ENCODE measurements at places on chromosomes 3 and 15. TPM values are rescaled to one million over a fixed set of nuclear protein-coding genes. Genes with fewer than 3 reads are reported as not detected.

DNA sequence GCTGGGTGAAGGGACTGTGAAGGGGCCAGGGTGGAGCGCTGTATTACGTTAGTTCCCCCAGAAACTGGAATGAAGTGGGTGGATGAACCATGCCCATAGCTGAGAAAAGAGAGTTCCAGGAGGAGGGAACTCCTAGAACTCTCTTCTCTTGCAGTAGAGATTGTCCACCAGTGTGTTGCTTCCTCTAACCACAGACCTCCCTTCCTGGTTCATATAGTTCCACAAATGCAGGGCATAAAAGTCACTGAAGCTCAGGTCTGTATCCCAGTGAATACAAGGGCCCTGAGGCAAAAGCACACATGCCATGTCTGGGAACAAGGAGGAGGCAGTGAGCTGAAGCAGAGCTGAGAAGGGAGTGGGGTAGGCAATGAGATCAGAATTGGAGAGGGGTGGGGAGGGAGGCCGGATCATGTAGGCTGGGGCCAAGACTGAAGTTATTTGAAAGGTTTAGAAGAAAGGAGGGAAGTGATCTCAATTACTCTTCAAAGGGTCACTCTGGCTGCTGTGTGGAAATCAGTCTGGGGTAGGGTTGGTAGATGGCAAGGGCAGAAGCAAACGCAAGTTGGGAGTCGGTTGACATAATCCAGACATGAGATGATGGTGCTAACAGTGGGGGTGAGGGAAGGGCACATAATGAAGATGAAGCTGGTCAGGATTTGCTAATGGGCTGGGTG lies 6.5 kb downstream of the A4GNT start:
- no peak overlapping the region for H3K4me3 ChIP-seq
- no peaks in the 10 kb centered on the region for H3K4me1 ChIP-seq
- H3K27ac ChIP-seq, result no peak overlapping the region
- peaks cover 5% of the 10 kb centered on the region for H3K27me3 ChIP-seq

DNA sequence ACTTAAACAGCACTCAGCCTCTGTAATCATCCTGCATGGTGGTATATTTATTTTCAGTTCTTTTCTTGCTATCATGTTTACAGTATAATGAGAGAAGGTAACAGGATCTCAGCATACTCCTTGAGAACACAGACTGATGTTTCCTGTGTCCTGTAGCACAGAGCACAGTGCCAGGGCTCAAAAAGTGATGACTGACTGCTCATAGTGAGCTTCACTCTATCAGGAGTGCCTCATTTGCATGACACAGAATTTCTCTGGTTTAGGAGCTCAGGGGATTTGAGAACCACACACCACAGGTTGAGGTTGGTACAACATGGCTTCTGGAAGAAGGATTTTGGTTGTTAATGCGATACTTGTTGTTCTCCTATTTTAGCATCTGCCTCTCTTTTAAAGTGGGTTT lies 68.5 kb upstream of the SLC2A2 start:
- H3K4me1 ChIP-seq, result no peaks in the 10 kb centered on the region
- no peak overlapping the region for H3K27ac ChIP-seq
- no peak overlapping the region for H3K4me3 ChIP-seq
- no peak for DNase-seq

GRCh38 chr3:40299721-40300335 lies 9.7 kb upstream of the EIF1B start:
- H3K36me3 ChIP-seq, result peaks cover 8% of the 10 kb centered on the region
- H3K4me1 ChIP-seq, result no peaks in the 10 kb centered on the region
- H3K4me3 ChIP-seq, result no peak overlapping the region
- no peak overlapping the region for H3K27ac ChIP-seq

Gene SPG11
- 71.5 TPM for total RNA-seq

DNA sequence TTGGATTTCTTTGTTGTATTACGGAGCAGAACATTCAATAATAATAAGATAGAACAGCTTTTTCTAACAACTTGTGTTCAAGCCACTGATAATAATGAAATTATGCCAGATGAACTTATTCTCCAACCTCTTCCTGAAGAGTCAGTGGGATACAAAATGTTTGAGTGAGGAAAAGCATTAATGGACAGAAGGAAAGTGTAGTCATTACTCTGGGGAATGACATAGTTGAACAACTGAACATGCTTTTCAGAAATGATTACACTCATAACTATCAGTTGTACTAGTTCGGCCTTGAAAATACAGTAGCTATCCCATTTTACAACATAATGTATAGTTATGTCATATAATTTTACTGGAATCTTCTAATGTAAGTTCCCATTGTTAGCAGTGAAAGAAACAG lies 55.9 kb downstream of the ALCAM start:
- no peak overlapping the region for H3K4me3 ChIP-seq
- no peak for DNase-seq
- H3K36me3 ChIP-seq, result no peaks in the 10 kb centered on the region
- H3K27me3 ChIP-seq, result no peaks in the 10 kb centered on the region
- no peak overlapping the region for H3K27ac ChIP-seq

Gene P2RY1
- 1.8 TPM for total RNA-seq

DNA sequence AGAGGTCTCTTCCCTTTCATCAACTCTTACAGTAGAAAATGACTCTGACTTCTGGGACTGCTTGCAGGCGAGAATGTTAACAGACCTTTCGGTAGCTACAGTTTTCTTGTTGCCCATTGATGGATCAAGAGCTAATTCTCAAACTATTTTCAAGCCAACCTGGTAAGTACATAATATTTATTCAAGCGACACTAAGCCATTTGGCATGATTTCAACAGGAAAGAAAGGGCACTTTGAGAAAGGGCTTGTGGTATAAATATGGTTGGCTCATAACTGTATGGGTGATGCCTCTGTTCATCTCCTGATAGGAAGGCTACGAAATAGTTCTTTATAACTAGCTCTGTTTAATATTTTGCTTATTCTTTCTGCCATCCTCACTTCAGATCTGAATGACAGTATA lies 196.2 kb upstream of the CNTN4 start:
- H3K36me3 ChIP-seq, result no peaks in the 10 kb centered on the region
- H3K4me1 ChIP-seq, result no peaks in the 10 kb centered on the region
- H3K4me3 ChIP-seq, result no peak overlapping the region
- H3K27ac ChIP-seq, result no peak overlapping the region
